CD4-positive, alpha-beta T cell treated with Interleukin-21 for 1 hour (primary cell): ENCODE measurements at places on chromosomes 2 and 18.

DNA sequence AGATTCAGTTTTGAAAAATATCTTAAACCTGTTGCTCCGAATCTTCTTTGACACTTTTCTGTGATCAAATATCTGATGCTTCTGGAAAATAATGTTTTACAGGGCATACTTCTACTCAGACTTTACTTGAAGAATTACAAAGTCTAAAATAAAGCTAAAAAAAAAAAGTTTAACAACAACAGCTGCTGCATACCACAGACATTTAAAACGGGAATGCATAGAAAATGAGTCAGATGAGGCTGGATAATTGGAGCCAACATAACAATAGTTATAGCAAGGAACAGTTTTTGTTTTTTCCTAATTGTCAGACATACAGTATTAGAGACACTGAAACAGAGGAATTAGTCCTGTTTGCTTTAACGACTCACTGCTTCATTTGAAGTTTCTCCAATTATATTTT, 1090.2 kb downstream of the SUCLG1 start:
- no peak for DNase-seq

DNA sequence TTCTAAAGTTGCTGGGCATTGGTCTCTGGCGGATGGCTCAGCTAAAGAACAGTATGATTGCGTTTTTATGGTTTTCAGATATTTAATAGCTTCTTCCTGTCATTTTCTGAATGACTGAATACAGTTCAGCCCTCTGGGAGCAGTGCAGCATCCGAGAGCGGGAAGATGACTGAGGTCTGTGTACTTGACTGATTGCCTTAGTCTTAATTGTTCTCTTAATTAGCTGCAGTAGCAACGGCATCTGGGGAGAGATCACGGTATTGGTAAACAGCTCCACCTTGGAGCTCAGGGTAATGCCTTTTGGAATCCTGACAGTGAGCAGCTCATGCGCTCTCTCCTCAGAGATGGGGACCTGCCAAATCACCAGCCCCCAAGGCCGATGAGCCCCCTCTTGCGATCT, 481.4 kb upstream of the SPRED2 start:
- no peak for DNase-seq

- no peak for DNase-seq
Observed at GRCh38 chr2:176135035-176135440, 5.5 kb downstream of the HOXD8 start.

DNA sequence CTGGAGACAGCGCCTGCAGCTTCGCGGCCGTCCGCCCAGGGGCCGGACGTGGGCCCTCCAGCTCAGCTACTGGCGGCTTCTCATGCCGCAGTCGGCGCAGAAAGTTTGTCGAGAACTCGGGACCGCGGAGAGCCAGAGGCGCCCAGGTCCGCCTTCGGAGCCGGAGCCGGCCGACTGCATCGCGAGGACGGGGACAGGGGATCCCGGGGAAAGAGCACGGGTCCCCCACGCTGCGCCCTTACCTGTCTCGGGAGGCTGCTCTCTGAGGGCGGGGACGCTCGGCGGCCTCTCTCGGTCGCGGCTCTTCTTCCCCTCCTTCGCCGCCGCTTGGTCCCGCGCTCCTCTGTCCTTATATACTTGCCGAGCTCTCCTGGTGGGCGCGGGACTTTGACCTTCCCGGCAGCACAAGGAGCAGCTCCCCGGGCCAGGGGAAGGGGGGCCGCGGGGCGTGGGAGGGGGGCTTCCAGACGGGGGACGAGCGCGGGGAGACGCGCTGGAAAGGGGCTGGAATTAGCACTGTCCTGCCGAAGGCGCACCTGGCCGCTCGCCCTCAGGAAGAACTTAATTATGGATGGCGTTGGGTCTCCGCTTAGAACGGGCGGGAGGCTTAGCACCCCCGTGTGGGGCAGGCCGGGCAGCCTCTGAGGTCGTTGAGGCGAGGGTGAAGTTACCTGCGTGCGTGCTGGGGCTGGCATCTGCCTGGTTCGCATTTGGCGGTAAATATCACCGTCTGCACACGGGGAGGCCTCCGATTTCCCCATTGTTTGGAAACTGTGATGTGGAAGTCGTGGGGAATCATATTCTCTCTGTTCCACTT, at the start of gene POMC:
Gene POMC, minus strand, starts transcription at position 325 of the 817 bp plus-strand sequence. CDS start 3,808 bp downstream, outside the sequence.
- DNase-seq = peak; percentile 32

DNA sequence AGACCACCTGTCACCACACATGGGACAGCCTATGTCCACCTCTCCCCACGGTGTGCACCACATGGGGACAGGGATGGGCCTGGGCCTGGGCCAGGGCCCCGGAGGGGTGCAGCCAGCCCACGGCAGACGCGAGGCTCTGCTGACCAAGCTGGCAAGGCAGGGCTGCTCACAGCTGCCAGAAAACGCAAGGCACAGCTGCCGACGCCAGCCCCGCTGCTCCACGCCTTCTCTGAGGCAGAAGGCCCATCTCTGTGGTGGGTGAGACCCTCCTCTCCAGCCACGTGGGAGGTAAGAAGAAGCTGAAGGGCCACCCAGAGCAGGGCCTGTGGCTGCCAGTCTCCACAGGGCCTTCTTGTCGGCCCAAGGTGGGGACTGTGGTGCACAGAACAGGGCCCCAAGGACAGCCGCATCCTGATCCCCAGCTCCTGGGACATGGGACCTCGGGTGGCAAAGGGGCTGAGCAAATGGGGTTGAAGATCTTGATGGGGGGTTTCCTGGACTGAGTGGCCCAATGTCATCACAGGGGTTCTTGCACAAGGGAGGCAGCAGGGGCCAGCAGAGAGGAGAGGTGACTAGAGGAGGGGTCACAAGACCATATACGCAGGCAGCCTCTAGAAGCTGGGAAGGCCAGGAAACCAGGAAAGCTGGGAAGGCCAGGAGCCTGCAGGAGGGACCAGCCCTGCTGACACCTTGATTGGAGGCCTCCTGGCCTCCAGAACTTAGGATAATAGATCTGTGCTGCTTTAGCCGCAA, 72.3 kb downstream of the NDUFA10 start:
- no peak for DNase-seq

GRCh38 chr2:129923265-129924091, 56.0 kb upstream of the RAB6C start:
- peak; percentile 12 for DNase-seq

DNA sequence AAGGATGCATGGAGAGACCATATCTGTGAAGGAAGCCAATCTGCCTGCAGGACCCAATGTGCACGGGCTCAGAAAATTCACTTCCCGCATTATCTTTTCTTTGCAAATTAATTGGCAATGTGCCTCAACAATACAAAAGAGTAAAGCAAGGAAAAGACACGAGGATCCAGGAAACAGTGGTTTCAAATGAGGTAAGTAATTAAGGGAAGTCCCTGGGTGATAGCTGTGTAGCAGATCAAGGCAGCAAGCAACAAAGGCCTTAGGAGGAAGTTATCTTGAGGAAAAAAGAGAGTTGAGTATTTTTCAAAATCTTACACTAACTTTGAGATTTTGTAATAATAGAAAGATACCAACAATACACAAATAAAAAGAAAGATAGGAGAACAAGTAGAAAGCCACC, 44.3 kb upstream of the TGIF1 start:
- no peak for DNase-seq

DNA sequence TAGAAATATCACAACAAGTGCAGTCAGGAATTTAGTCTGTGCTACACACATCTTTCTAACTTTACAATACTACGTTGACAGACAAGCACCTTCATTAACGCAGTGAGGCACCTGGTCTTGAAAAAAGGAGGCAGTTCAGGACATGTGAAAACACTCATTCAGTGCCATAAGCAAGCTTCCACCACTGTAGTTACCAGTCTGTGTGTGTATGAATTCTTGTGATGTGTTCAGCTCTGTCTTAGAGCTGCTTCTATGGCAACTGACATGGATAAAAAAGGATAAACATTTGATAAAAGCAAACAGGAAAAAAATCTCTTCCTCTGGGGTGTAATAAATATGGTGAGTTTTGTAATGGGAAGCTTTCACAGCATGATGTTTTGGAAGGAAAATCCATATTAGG, 623.8 kb upstream of the NXPH2 start:
- no peak for DNase-seq

DNA sequence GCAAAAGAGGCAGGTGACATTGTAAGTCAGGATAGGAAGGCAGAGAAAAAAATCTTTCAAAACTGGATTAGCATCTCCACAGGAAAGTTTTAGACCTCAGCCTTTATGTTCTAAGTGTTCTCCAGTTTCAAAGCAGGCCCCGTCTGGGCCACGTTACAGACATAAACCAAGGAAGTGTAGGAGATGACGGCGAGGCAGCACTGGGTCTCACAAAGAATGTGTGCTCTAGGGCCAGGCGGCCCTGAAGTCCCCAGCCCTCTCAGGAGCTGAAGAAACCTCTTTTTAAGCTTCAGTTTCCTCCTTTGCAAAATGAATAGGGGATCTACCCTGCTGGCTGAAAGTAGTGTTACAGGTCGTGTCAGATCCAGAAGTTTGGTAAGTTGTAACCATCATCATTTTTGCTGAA, 81.7 kb downstream of the SPRED2 start:
- no peak for DNase-seq

DNA sequence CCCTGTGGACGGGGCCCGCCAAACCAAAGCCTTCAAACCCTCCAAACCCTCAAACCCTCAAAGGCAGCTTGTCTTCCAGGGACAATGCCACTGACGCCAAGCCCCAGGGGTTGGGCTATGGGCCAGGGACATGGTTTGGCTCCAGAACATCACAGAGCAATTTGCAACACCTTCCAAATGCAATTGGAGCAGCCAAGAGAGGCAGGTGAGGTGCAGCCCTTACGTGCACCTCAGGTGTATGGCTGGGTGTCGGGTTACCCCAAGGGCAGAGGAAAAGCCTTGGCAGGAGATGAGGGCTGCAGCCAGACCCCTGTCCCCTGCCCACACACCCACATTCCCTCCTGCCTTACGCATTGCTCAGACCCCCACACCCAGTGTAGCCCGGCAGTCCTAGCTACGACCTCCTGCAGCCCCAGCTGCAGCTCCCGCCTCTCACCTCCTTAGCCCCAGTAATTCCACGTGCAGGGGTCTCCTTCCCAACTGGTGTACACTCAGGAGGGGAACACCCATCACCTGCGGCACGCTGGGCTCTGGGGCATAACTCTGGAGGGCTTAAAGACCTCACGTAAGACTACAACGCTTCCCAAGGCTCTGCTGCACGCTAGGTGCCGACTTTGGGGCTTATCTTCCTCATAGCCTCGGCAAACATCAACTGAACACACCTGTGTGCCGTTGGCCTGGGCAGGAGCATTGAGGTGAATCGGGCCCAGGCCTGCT, 88.7 kb downstream of the TFCP2L1 start:
- DNase-seq = no peak

- no peak for DNase-seq
Observed at GRCh38 chr2:23436346-23437098, 51.5 kb downstream of the KLHL29 start.
